ENCODE measurements at places on chromosomes 4 and X. TPM values are rescaled to one million over a fixed set of nuclear protein-coding genes. Genes with fewer than 3 reads are reported as not detected.

Gene GABRA4
- total RNA-seq = not detected

Gene MSL3
- total RNA-seq = 7.3 TPM

- DNase-seq = no peak
Observed at GRCh38 chrX:68421636-68422035, 11.7 kb downstream of the OPHN1 start.

- no peak for DNase-seq
Observed at GRCh38 chrX:153161952-153162351, 17.1 kb upstream of the MAGEA1 start.

DNA sequence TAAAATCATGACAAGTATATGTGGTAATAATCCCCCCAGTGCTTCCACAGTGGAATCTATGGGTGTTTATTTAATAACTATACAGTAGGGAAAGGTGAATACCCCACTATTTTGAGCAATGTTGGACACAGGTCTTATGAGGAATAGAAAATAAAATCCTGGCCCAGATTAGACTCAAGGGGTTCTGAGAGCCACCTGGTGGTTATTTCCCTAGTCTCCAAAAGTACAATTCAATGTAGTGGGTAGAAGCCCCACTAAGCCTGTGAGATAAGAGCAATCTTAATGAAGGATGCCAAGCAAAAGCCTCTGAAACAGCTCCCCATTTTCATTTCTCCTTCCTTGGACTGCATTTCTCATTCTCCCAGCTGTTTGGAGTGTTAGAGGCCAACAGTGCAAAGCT, 328.2 kb upstream of the NR3C2 start:
- DNase-seq = no peak

GRCh38 chr4:107577743-107578142, 142.3 kb downstream of the PAPSS1 start:
- peak; percentile 53 for DNase-seq

GRCh38 chr4:19472666-19473065, 779.0 kb upstream of the SLIT2 start:
- no peak for DNase-seq

DNA sequence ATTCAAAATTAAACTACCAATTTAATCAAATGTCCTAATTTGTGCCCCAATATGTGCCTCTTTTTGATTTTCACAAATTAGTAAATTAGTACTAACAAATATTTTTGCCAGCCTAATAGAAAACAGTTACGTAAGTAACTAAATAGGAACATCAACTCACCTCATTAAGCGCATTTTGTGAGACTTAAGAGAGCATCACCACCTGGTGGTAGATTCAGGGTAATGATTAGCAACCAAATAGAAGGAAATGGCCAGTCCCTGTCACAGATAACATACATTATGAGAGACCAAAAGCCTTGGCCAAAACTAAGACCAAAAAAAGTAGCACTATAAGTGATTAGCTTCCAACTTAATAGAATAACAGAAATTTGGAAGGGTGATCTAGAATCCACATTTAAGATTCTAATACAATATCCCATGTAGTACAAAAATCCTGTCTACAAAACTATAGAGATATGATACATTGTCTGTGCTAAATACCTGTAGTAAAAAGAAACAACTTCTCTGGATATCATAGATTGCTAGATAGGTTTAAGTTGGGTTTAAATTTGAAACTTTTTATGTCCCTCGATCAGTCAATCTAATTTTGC, 46.7 kb downstream of the C4orf46 start:
- DNase-seq = peak; percentile 59

GRCh38 chr4:151012820-151013219, 2.3 kb downstream of the LRBA start:
- DNase-seq = peak; percentile 69

Gene RELL1
- 32.1 TPM for total RNA-seq

DNA sequence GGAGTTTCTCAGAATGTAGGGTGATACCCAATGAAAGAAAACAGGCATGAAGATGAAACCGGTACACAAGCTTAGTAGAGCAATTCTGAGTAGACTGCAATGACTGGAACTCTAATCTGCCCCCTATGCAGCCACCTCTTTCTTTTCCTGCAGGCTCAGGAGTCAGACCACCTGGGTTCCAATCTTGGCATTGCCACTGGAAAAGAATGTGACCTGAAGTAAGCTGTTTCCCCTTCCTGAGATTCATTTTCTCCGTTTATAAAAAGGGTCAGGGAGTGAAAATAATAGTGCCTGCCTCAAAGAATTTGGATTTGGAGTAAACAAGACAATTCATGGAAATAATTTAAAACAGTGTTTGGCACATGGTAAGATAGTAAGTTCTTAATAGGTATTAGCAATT, 1464.0 kb downstream of the PCDH7 start:
- DNase-seq = no peak

Gene SOWAHD
- not detected for total RNA-seq

Gene TRIM75
- total RNA-seq = not detected

Gene KCNE5
- 0.34 TPM for total RNA-seq

Gene LSM6
- 25.6 TPM for total RNA-seq

GRCh38 chr4:95729596-95729995, 110.3 kb upstream of the PDHA2 start:
- no peak for DNase-seq

Gene TFDP3
- total RNA-seq = not detected

Gene OTC
- total RNA-seq = not detected

- no peak for DNase-seq
Observed at GRCh38 chr4:122796801-122797404, 29.7 kb upstream of the FGF2 start.

GRCh38 chr4:4655901-4656300, 114.1 kb upstream of the STX18 start:
- no peak for DNase-seq

Gene ADRA2C
- not detected for total RNA-seq

Gene MAGEC3
- total RNA-seq = not detected

Gene PDS5A
- 38.0 TPM for total RNA-seq

GRCh38 chrX:37350034-37350365, 836 bp downstream of the PRRG1 start:
- peak; percentile 19 for DNase-seq

DNA sequence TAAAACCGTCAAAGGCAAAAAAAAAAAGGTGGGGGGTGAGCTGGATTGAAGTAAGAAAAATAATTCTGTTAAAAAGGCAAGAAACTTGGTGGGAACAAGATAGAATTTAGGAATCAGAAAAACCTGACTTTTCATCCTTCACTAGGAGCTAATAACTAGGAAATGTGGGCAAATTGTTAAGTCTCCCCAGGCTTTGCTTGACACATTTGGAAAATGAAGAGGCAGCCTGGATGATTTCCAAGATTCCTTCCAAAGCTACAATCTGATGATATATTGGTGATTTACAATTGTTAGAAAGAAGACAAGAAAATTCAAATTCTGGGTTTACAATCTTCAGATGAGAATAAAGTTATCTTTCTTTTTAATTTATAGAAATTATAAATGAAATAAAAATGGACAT, 1062.5 kb downstream of the ADGRL3 start:
- no peak for DNase-seq

- DNase-seq = peak; percentile 47
Observed at GRCh38 chrX:19625612-19626011, 110.3 kb upstream of the MAP3K15 start.

Gene PDZD4
- 0.33 TPM for total RNA-seq

Gene SPARCL1
- not detected for total RNA-seq

DNA sequence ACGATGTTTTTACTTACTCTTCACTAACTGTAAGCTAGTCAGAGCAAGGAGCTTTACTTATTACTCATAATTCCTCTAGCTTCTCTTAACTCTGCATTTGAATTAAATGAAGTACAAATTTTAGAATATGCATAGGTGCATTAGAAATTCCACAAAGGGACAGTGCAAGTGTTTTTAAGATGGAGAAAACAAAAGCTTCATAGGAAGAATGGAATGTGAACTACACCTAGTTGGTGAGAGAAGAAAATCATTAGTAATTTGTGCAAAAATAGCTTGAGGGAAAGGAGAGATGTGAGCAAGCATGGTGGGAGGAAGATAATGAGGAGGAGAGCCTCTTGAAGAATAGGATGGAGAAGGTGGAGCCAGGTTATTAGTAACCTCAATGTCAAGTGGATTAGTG, 77.5 kb upstream of the SMARCA5 start:
- DNase-seq = no peak

Gene GAB3
- 0.08 TPM for total RNA-seq

GRCh38 chrX:136121788-136122187, 25.5 kb upstream of the FHL1 start:
- DNase-seq = no peak

Gene TMEM156
- not detected for total RNA-seq

Gene LGI2
- total RNA-seq = not detected

DNA sequence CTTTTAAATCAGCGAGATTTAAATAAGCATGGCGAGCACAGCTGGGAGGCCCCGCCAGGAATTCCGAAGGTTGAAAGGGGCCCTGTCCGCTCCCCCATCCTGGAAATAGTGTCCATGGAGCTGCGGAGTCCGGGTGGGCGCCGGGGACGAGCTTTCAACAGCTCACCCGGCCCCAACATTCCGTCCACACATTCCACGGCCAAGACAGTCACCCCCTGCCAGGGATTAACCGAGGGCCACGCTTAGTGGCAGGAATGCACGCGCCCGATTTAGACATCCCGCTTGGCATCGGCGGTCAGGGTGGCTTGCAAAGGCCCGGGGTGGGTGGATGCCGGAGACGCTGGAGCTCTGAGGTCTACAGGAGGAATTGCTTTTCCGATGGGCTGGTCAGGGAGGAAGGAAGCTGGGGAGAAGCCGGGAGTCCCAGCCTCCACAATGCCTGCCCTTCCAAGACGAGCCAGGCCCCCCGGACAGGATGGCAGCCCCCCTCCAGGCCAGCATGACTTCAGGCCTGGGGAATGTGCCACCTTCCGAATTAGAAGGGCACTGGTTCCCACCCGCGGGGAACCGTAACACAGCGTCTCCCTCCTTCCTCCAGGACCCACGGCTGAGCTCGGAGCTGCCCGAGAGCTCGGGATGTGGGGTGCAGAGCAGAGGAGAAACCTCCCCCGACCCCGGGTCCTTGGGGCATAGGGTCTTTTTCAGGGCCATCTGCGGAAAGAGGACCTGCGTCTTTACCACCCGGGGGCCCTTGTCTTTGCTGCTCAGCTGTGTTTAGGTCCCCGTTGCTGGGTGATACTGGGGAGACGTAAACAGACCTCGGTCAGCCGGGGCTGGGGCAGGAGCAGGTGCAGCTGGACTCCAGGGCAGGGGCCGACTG, 26.9 kb upstream of the PPP2R3B start:
- DNase-seq = no peak

Gene GPR78
- total RNA-seq = not detected

DNA sequence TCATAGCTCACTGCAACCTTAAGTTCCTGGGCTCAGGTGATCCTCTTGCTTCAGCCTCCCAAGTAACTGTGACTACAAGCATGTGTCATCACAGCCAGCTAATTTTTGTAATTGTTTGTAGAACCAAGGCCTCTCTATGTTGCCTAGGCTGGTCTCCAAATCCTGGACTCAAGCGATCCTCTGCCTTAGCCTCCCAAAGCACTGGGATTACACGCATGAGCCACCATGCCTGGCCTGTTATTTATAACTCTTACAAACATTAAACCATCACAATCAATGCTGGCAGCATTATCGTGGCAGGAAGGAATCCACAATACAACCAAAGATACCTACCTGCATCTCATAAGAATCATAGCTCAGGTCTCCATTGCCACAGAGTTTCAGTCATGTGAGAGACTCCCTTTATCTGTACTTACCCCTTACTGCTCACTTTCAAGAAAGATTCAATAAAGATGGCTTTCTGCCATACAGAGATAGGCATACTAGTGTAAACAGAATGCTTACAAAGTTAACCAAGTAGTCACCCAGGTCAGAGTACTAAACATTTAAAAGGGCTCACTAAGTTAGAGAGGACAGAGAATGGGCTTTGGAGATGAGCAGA, 48.5 kb downstream of the SMIM31 start:
- DNase-seq = no peak

- DNase-seq = no peak
Observed at GRCh38 chrX:119206203-119206602, 29.9 kb upstream of the PGRMC1 start.

- no peak for DNase-seq
Observed at GRCh38 chr4:31947101-31947500, 1226.9 kb downstream of the PCDH7 start.

Gene SLC34A2
- not detected for total RNA-seq

Gene SPRY1
- total RNA-seq = 18.9 TPM

Gene MAOB
- 1.7 TPM for total RNA-seq

DNA sequence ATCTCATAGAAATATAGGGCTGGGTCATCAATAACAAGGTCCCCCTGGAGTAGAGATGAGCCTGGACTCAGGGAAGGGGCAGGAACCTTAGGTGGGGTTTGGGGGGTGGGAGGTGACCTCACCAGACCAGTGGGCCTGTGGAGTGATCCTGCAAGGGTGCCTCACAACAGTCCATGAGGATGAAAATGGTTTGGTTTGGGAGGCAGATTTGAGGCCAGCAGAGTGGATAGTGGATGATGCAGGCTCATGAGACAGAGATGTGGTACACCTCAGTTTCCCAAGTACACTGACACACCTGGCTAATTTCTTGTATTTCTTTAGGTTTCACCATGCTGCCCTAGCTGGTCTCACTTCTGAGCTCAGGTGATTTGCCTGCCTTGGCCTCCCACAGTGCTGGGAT, 18.1 kb upstream of the TRIM60 start:
- DNase-seq = no peak

- DNase-seq = no peak
Observed at GRCh38 chr4:18664171-18664570, 642.6 kb upstream of the LCORL start.

- no peak for DNase-seq
Observed at GRCh38 chr4:184762100-184762499, 28.2 kb upstream of the CENPU start.
